ENCODE measurements at places on chromosomes 2 and 18.

DNA sequence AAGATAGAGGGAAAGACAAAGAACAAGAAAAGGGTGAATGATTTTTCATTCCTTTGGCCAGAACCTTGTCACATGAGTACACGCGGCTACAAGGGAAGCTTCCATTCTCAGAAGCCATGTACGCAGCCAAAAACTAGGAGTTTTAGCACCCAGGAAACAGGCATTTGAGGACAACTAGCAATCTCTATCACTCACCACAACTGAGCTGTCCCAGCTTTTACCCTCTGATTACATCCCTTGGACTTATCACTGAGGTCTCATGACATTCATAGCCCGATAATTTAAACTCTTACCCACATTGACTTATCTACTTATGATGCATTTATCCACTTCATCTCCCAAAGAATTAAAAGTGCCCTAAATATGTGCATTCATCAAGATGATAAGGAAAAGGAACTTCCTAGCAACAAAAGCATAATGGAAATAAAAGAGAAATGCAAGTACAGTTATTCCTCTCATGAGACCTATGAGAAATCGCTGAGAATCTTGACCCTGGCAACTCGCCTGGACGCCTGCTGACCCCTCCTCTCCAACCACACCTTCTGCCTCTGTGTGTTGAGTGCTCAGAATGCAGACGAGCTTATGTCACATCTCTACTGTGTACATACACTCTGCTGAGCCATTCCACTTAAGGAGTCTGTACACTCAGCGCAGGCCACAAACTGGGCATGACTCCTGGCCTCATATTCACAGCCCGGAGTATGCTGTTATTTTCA, 28.7 kb upstream of the MFSD6 start:
- DNase-seq = no peak

DNA sequence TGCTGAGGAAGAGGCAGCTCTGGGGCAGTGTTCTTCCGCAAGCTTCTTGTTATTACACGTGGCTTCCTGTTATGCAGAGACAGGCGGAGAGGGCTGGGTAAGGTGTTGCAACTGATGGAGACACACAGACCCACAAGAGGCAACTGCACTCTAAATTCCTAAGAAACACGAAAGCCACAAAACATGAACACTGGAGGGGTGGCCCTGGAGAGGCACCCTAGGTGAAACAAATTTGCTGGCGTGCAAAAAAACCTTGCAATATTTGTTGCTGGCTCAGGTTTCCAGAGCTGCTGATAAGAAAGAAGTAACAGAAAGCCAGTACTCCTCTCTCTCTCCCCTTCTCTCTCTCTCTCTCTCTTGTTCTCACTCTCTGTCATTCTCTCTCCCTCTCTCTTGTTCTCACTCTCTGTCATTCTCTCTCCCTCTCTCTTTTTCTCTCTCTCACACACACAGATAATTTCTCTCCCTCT, 31.8 kb downstream of the ARHGAP25 start:
- DNase-seq = no peak

GRCh38 chr2:54528311-54528955, 72.3 kb downstream of the SPTBN1 start:
- DNase-seq = no peak

DNA sequence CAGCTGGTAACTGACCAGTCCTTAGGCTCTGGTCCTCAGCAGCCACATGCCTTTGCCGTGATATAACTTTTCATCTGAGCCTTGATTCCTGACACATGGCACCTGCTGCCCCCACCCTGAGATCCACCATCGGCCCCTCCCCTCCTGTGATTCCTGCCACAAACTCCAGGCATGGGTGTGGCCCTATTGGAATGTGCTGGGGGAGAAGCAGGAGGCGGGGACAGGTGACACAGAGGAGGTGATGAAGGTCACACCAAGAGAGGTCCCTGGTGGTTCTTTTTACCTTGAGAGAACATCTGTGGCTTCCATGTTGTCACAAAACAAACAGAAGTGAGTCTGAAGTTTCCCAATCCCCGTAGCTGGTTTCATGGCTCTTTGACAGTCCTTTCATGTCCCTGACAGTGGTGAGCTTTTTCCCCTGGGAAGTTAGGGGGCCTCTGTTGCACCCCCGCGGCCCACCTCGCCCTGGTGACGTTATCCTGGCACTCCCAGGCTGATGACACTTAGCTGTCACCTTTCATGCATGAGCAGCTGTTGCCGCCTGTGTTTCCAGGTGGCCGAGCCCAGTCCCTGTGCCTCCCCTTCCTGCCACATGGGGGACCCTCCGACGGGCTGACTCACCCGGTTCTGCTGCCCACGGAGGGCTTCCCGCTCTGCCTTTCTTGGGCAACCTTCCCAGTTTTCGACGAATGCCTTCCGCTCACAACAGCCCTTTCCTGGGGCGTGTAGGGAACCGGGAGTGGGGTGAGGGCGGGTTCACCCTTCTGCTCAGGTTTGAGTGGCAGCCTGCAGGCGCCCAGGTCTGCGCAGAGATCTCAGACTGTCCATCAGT, 66.3 kb upstream of the GLI2 start:
- no peak for DNase-seq

GRCh38 chr2:96591054-96591453, 47.1 kb downstream of the KANSL3 start:
- DNase-seq = no peak

- DNase-seq = no peak
These were observed 10.0 kb downstream of the FAP start for GRCh38 chr2:162233197-162233596.

DNA sequence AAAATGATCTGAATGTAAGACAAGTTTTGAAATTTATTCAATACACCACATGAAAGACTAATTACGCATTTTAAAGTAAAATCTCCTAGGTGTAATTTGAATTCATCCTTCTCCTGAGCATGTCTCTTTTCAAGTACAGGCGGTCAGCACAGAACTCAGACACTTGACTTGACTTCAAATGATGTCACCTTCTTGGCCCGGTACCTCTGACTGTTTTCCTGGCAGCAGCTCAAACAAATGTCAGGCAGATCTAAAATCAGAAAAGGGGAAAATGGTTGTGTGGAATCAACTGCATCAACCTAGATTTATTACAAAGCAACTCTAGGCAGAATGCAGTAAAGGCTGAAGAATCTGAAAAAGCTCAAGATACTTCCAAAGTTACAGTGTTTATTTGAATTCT, 11.4 kb upstream of the PROKR1 start:
- DNase-seq = no peak

DNA sequence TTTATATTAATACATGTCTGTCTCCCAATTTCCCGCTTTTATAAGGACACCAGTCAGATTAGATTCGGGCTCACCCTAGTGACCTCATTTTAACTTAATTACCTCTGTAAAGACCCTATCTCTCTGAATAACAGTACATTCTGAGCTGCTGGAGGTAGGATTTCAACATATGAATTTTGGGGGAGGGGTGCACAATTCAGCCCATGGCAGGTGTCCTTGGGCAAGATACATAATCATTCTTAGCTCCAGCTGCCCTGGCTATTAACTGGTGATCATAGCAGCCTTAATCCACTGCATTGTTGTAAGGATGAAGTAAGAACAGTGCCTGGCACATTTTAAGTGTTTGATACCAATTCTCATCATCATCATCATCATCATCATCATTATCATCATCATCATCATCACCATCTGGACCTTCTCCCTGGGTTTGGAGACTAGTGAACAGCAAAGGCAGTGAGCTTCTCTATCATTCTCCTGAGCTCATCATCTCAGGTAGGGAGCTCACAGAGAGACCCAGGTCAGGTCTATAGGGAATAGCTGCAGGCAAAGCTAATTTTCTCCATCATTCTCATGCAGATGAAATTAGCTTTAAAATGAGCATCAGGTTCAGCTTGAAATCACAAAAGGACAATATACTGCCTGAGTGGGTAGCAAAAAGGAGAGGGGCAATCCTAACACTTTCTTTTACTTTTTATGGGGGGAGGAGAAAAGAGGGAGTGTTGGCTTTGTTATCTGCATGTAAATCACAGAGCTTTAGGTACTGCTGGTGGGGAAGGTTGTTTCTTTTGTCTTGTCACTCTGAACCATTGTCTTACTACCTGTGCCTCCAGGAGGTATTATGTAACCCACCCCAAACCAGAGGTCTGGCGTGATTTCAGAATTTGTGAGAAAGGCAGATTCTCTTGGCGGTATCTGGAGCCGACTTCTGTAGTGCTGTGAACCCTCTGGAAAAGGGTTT, 125.5 kb upstream of the SPRED2 start:
- no peak for DNase-seq

- DNase-seq = no peak
These were observed 23.2 kb downstream of the TMEM17 start for GRCh38 chr2:62482558-62483352.

GRCh38 chr2:171191021-171191420, 30.3 kb upstream of the TLK1 start:
- DNase-seq = no peak

- no peak for DNase-seq
These were observed 534.3 kb downstream of the ADCYAP1 start for GRCh38 chr18:1438967-1439366.

GRCh38 chr2:65782996-65783650, 350.7 kb upstream of the SPRED2 start:
- DNase-seq = no peak

DNA sequence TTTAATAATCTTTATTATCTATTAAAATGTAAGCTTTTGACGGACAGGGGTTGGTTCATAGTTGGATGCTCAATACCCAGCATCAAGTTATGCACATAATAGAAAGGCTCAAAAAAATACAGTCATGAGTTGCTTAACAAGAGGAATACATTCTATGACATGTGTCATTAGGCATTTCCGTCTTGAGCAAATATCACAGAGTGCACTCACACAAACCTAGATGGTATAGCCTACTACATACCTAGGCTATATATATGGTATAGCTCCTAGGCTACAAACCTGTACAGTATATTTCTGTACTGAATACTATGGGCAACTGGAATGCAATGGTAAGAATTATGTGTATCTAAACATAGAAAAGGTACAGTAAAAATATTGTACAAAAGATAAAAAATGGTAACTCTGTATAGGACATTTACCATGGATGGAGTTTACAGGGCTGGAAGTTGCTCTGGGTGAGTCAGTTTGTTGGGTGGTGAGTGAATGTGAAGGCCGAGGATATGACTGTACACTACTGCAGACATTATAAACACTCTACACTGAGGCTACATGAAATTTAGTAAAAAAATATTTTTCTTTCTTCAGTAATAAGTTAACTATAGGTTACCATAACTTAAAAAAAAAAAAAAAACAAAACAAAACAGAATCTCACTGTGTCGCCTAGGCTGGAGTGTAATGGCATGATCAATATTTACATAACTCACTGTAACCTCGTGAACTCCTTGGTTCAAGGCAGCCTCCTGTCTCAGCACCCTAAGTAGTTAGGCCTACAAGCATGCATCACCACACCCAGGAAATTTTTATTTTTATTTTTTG, 201.2 kb downstream of the NBAS start:
- DNase-seq = no peak

GRCh38 chr2:119219873-119220272, 3.8 kb upstream of the STEAP3 start:
- no peak for DNase-seq

DNA sequence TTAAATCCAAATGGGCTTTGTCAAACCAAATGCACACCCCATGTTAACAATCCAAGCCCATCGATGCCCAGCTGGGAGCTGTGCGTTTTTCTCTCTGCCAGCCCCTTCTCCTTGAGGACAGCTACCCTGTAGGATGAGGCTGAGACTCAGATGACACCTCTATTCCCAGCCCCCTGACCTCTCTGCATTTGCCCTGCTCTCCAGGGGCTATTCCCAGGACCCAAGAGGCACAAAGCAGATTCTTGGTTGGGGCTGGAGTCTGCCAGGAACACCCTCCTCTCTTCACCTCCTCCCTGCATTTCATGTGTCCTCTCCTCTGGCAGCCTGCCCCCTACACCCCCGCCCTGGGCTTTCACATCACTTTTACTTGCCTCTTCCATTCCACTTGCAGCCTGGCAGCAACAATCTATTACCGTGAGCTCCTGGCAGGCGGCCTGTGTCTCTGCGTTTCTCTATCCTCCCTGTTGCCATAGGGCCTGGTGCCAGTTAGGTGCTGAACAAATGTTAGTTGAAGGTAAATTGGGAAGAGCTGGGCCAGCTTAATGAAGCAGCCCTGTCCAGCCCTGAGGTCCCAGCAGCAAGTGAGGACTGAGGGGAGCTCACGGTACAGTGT, 51.8 kb downstream of the ADD2 start:
- DNase-seq = no peak

DNA sequence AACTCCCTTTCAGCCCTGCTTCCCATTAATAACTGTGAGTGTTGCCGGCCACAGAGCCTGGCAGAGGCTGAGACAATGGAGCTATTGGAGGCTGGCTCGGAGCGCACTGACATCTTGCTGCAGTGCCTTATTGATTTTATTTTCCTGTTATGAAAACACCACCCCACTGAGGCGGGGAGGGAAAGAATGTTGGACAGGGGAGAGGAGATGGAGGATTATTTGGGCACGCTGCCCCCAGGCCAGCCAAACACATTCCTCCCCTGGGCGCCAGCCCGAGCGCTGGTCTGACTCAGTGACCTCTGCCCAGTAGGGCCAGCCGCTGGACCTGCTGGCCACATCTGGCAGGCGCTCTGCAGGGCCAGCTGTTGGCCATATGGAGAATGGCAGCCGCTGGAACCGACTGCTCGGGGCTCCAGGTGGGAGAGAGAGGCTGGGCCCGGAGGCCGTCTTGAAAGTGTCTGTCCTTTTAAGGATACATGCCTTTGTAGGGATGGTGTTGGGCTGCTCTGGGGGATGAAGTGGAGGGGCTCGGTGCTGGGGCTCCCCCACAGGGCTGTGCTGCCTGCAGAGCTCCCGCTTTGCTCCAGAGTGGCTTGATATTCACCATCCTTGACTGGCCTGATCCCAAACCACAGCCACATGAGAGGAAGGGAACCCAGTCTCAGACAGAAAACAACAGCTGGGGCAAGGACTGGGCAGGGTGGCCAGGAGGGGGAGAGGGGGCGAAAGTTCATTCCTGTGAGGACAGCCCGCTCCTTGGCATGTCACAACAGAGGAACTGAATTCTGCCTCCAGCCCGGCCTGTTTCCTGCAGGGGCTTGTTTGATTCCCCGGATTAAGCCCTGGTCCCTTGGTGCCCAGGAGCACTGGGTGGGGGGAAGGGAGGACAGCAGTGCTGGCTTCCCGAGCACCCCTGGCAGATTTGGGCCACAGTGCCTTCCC, 179.0 kb downstream of the KLHL29 start:
- DNase-seq = no peak

- DNase-seq = no peak
These were observed 133.2 kb downstream of the NCK2 start for GRCh38 chr2:105877945-105878344.

- no peak for DNase-seq
These were observed 72.9 kb upstream of the RPL31 start for GRCh38 chr2:100929147-100929546.

DNA sequence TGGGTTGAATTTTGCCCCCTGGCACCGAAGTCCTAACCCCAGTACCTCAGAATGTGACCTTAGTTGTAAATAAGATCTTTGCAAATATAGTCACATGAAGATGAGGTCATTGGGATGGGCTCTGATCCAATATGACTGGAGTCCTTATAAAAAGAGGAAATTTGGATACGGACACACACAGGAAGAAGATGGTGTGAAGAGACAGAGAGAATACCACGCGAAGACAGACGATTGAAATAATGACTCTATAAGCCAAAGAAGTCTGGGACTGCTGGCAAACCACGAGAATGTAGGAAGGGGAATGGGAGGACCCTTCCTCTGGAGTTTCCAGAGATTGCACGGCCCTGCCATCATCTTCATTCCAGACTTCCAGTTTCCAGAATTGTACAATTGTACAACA, 98.6 kb downstream of the CPO start:
- no peak for DNase-seq

- DNase-seq = no peak
These were observed 264.0 kb upstream of the EPHA4 start for GRCh38 chr2:221836095-221836494.

All from stimulated activated CD4-positive, alpha-beta T cell treated with anti-CD3 and anti-CD28 coated beads, Interleukin-12 subunit alpha, Interleukin-12 subunit beta, amount 100 ng/mL, for 4 hours (primary cell).